ENCODE measurements at places on chromosomes 1 and 21. TPM values are rescaled to one million over a fixed set of nuclear protein-coding genes. Genes with fewer than 3 reads are reported as not detected.

DNA sequence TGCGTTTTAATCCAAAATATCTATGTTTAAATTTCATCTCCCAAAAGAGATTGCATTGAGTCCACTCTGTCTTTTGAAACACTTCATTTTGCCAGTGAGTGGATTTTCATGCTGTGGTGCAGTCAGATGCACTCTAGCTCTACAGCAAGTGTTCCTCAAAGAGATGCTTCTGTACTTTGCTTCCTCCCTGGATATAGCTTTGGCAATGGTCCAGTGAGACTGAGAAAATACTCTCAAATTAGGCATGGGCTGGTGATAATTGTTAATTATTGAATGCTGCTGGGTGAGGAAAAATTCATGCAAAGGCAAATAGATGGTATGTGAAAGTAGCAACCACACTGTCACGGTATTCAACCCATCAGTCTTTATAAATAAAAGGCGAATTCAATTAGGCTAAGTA lies 396.9 kb downstream of the ADGRL2 start:
- no peaks in the 10 kb centered on the region for H3K27me3 ChIP-seq
- no peaks in the 10 kb centered on the region for H3K4me1 ChIP-seq
- no peak for DNase-seq
- H3K27ac ChIP-seq: no peak overlapping the region

GRCh38 chr1:145884675-145885074 lies 991 bp downstream of the ANKRD35 start:
- peaks cover 11% of the 10 kb centered on the region for H3K27me3 ChIP-seq
- H3K36me3 ChIP-seq: no peaks in the 10 kb centered on the region
- H3K4me1 ChIP-seq: peaks cover 16% of the 10 kb centered on the region
- DNase-seq: no peak
- H3K27ac ChIP-seq: no peak overlapping the region

DNA sequence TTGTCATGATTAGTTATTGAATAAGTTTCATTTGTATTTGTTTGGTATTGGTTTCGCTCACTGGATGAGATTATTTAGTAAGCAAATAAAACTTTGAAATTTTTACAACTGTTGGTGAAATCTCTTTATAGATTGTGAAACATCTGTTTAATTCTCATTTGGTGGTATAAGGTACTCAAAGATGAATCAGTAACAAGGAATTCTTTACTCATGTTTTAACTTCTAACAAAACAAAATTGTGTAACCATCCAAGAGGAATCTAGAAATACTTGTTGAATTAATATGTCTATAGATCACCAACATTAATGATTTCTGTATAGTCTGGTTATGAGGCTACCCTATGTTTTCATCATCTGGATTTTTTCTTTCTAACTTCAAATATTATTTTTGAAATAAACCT lies 62.8 kb upstream of the USP25 start:
- no peaks in the 10 kb centered on the region for H3K27me3 ChIP-seq
- H3K4me3 ChIP-seq: no peak overlapping the region
- H3K4me1 ChIP-seq: no peaks in the 10 kb centered on the region
- H3K36me3 ChIP-seq: no peaks in the 10 kb centered on the region
- H3K27ac ChIP-seq: no peak overlapping the region
- DNase-seq: no peak

DNA sequence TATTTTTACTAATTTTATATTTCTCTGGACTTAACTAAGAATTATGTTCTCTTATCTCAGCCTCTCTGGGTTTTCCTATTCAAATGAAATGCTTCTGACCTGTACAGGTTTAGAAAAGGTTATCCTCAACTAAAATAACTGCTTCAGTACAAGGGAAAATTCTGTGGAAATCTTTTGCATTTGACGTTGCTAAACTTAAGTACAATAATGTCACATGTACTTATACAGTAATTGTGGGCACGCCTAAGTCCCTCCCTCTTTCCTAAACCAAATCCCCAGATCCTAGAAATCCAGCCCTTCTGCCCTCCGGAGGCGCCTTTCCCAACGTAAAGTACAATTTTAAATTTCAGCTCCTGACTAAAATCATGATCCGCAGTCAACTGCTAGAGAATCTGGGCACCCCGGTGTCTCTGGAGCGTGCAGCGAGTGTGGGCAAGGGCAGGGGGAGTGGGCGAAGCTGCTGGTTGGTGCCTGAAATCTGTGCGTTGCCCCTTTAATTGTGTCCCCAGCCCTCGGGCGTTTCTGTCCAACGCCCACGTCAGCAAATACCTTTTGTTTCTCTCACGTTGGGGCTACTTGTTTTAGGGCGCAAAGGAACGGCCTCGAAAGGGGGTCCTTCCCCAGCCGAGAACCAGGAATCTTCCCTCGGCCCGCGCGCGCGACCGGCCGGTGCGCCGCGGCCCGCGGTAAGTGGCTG lies at the start of gene ZBTB8A:
Gene ZBTB8A (plus strand): TSS at position 541 of the 697 bp plus-strand sequence. CDS start 53,505 bp downstream, outside the sequence.
- no peak within 1 kb of the TSS for H3K27ac ChIP-seq
- peaks cover 11% of the 10 kb centered on the region for H3K4me1 ChIP-seq
- no peaks in the 10 kb centered on the region for H3K36me3 ChIP-seq
- peaks cover 32% of the 10 kb centered on the region for H3K27me3 ChIP-seq
- H3K4me3 ChIP-seq: peak within 1 kb of the TSS; percentile 18

DNA sequence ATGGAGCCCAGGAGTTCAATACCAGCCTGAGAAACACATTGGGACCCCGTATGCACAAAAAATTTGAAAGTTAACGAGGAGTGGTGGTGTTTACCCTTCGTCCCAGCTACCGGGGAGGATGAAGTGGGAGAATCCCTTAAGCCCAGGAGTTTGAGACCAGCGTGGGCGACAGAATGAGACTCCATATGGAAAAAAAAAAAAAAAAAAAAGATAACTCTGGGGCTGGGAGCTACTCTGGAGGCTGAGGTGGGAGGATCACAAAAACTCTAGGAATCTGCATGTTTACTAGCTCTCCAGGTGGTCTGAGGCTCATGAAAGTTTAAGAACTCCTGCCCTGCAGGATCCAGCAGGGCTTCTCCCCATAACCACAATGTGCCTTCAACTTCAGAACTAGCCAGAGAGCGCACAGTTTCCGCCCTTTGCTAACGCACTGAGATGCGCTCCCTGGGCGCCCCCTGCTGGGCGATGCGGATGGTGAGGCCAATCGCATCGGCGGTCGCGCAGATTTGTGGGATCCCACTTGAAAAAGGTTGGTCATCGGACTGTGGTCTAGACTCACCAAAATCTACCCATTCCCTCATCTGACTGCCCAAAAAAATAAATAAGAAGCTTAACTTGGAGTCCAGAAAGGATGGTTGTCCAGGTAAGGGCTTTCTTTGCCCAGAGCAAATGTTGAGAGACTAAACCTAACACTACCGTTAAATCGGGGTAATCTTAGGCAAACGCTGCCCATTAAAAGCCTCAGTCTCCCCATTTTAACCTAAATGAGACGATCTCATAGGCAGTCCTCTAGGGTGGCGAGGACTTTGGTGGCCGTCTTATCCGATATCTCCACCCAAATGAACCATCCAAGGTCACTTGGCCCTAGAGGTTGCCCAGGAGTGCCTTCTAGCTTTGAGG lies 8.8 kb downstream of the ZNF683 start:
- peak; percentile 80 for DNase-seq
- peaks cover 64% of the 10 kb centered on the region for H3K4me1 ChIP-seq
- H3K27ac ChIP-seq: no peak overlapping the region
- H3K36me3 ChIP-seq: no peaks in the 10 kb centered on the region

- no peaks in the 10 kb centered on the region for H3K4me1 ChIP-seq
- DNase-seq: no peak
- no peaks in the 10 kb centered on the region for H3K27me3 ChIP-seq
- no peak overlapping the region for H3K4me3 ChIP-seq
- H3K27ac ChIP-seq: no peak overlapping the region
Measured at GRCh38 chr1:208714323-208714722, 470.1 kb upstream of the PLXNA2 start.

DNA sequence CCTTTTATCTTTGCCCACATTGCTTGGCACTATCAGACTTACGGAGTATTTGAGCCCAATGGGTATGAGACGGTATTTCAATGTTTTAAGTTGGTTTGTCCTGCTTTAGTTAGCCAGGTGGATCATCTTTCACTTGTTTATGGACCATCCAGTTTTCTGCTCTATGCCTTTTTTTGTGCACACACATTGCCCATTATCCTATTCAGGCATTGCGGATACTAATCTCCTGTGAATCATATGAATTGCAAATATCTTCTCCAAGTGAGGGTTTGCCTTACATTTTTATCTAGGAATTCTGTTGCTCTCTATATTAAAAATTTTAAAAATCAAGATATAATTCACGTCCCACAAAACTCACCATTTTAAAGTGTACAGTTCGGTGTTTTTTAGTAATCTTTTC lies 14.0 kb downstream of the CYYR1 start:
- no peak for DNase-seq
- H3K4me1 ChIP-seq: no peaks in the 10 kb centered on the region
- no peaks in the 10 kb centered on the region for H3K36me3 ChIP-seq
- H3K4me3 ChIP-seq: no peak overlapping the region
- H3K27me3 ChIP-seq: no peaks in the 10 kb centered on the region

- H3K36me3 ChIP-seq: no peaks in the 10 kb centered on the region
- no peak overlapping the region for H3K4me3 ChIP-seq
- H3K4me1 ChIP-seq: no peaks in the 10 kb centered on the region
- H3K27me3 ChIP-seq: no peaks in the 10 kb centered on the region
- no peak for DNase-seq
Measured at GRCh38 chr1:65409816-65410326, 10.6 kb upstream of the LEPR start.

Gene PUSL1
- total RNA-seq: 11.1 TPM

Gene KIF21B
- 126 TPM for total RNA-seq

Measured in natural killer cell (primary cell).